ENCODE measurements at places on chromosomes 13 and 19.

GRCh38 chr13:72163678-72164077 is 296.7 kb upstream of the DACH1 start:
- no peak for DNase-seq

GRCh38 chr19:35313587-35313986 is 15.4 kb upstream of the CD22 start:
- no peak for DNase-seq

GRCh38 chr13:67752759-67753158 is 522.6 kb upstream of the PCDH9 start:
- no peak for DNase-seq

GRCh38 chr19:56269348-56269747 is 3.2 kb upstream of the EDDM13 start:
- DNase-seq, result no peak

- DNase-seq, result no peak
Measured at GRCh38 chr13:97238432-97238831, 16.3 kb downstream of the MBNL2 start.

- DNase-seq, result no peak
Measured at GRCh38 chr13:112445411-112446271, 69.5 kb downstream of the SPACA7 start.

DNA sequence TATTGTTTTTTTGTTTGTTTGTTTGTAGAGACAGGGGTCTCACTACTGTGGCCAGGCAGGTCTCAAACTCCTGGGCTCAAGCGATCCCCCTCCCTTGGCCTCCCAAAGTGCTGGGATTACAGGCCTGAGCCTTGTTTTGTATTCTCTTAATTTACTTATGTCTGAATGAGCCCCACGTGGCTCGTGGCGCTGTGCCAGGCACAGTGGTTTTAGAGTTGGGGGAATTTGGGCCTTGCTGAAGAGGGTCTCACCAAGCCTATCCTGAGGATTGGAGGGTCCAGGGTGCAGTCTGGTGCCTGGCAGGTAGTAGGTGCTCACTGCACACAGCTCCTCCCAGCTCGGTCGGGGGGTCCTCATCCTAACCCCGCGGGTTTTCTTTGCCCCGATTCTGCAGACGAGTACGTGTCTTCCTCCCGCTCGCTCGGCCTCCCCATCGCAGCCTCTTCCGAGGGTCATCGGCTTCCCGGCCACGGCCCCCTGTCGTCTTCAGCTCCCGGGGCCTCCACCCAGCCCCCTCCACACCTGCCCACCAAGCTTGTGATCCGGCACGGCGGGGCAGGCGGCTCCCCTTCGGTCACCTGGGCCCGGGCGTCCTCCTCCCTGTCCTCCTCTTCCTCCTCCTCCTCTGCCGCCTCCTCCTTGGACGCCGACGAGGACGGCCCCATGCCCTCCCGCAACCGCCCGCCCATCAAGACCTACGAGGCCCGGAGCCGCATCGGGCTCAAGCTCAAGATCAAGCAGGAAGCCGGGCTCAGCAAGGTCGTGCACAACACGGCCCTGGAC is 12.1 kb upstream of the EHD2 start:
- DNase-seq, result no peak

DNA sequence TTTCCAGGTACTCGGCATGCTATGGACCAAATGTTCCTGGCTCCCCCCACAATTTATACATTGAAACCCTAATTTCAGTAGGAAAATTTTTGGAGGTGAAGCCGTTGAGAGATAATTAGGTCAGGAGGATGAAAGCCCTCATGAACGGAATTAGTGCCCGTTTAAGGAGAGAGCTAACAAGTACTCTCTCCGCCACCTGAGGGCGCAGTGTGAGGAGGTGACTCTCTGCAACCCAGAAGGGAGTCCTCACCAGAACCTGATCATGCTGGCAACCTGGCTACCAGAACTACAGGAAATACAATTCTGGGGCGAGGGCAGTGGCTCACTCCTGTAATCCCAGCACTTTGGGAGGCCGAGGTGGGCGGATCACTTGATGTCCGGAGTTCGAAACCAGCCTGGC is 397.8 kb downstream of the SLITRK5 start:
- DNase-seq, result no peak

GRCh38 chr13:108741930-108742329 is 112.5 kb downstream of the MYO16 start:
- DNase-seq, result no peak

- DNase-seq, result no peak
Measured at GRCh38 chr13:76942363-76942762, 5.9 kb upstream of the ACOD1 start.

- DNase-seq, result no peak
Measured at GRCh38 chr19:38021352-38021751, 114.3 kb downstream of the SIPA1L3 start.

DNA sequence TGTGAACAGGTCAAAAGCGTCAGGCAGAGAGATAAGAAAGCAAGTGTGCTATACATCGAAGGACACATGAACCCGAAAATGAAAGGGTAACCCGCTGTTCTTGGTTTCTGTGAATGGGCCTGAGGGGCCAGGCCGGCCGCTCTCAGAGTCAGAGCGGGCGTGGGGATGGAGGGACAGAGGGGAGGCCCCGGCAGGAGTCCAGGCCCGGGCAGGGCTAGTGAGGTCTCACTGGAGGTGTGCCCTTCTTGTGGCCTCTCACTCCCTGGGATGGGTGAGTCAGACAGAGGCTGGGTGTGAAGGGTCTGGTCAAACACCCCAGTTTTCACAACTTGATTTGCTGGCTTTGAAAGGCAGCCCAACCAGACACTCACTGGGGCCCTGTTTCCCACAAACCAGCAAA is 17.4 kb upstream of the NDUFS7 start:
- DNase-seq, result no peak

DNA sequence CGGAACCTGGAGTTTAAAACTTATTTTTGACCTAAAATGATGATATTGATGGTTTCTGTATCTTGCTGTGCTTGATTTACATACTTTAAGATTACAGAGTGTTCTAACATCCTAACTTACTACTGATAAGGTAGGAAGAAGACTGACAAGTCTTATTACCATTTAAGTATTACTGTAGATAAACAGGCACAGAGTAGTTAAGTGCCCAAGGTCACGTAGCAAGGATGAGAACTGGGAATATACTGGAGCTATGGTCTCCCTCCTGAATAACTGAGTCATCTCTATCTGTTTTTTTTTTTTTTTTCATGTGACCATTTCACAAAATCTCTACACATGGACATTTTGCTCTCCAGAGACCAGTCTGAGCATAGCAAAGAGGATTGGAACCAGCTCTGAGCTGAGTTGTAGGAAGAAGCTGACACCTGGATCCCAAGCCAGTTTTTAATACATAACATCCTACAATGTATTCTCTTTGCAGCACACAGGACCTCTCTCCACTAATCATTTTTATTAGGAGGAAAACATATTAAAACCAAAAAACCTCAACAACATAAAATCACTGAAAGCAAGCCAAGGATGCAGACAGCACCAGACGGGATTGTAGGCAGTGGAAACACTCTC is 173.5 kb downstream of the DNAJC15 start:
- no peak for DNase-seq

DNA sequence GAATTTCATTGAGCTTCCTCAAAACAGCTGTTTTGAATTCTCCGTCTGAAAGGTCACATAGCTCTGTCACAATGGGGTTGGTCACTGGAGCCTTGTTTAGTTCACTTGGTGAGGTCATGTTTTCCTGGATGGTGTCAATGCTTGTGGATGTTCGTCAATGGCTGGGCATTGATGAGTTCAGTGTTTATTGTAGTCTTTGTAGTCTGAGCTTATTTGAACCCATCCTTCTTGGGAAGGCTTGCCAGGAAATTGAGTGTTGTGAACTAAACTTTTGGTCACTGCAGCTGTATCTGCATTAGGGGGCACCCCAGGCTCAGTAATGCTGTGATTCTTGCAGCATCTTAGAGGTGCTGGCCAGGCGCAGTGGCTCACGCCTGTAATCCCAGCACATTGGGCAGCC is 22.0 kb downstream of the BLOC1S3 start:
- DNase-seq, result no peak

- DNase-seq, result no peak
Measured at GRCh38 chr19:50897612-50898011, 13.6 kb downstream of the KLK4 start.

All from T-helper 2 cell (primary cell).